NCI-H446 (cell line): ENCODE measurements at places on chromosomes 3 and 15.

DNA sequence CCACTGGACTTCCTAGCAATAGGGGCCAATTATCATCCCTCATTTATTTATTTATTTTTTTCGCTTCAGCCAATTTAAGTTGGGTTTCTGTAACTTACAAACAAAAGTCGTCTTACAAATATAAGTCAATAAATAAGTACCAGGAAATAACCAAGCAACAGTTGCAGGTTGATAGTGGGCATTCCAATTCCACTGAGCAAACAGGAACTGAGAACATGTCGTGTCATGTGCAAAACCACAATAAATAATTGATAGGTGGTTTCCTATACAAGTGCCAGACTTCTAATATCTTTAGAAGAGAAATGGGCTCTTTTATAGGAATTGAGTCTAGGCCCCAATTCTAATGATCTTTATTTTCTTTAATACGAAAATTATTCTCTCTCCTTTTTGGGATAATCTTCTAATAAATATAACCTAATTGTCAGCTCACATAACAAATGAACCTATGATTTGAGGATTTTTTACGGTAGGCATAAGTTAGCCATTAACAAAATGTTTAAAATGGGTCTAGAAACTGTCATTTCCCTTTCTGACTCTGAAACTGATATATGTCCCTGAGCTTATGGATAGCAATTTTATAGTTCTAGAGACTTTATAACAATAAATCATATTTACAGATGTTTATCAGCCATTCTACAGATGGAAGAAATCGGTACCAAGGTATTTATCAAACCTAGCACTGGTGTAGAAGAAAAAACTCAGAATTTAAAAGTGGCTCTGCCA lies 571.8 kb downstream of the FOXP1 start:
- DNase-seq: no peak

GRCh38 chr15:69154078-69154477 lies 6.4 kb upstream of the GLCE start:
- DNase-seq: no peak

GRCh38 chr3:55607175-55607574 lies 120.1 kb upstream of the WNT5A start:
- no peak for DNase-seq

DNA sequence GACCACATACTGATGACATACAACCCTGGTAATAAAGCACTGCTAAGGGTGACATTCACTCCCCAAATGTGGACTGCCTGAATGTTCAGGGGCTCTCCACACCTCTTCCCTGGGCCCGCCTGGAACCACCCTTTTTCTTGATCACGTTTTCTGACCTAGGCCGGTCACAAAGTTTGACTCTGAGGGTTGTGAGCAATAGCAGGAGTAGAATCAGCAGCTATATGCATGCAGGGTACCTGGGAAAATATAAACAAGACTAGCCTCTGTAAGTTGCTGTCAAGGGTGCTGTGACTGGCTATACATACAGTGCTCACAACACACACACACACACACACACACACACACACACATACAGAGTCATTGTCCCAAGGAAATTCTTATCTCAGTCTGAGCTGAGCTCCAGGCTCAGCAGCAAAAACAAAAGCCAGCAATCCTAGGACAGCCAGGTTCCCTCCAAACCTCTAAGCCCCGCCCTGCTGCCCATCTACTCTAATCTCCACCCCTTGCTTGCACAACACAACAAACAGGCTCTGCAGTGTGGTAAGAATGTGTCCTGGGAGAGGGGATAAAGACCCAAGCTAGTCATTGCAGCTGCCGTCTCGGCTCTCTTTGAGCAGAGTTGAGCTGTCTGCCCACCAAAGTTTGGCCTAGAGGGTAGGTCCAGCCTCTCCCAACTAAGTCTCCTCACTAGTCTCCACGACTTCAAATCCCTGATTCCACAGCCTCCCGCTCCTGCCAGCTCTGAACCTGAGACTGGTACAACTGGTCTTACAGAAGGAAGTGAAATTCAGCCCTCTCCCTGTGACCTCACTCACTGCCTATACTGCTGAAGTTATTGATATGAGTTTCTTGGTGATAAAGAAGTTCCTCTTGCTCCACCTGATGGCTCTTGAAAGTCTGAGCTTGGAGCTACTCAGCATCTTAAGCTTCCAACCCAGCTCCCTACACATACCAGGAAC lies 2.2 kb downstream of the BMF start:
- no peak for DNase-seq

- peak; percentile 53 for DNase-seq
Observed at GRCh38 chr3:70608434-70608833, 296.0 kb upstream of the MDFIC2 start.

- no peak for DNase-seq
Observed at GRCh38 chr3:168077091-168077490, 18.6 kb downstream of the GOLIM4 start.

DNA sequence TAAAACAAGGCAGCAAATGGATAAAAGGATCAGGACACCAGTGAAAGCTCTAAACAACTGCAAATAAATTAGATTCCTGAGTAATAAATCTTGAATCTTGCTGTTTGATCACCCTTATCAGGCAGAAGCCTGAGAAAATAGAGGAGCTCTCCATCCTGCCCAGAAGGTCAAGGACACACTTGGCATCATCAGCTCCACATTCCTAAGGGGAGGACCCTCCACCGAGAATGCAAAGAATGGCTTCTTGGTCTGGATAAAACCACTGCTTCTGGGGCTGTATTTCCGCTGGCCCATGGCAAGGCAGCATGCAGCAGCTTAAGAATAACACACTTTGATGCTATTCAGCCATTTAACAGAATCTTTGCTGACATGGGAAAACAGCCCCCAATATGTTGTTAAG lies 108.9 kb upstream of the TSC22D2 start:
- no peak for DNase-seq

GRCh38 chr3:57434041-57434440 lies 110.1 kb downstream of the DNAH12 start:
- no peak for DNase-seq

DNA sequence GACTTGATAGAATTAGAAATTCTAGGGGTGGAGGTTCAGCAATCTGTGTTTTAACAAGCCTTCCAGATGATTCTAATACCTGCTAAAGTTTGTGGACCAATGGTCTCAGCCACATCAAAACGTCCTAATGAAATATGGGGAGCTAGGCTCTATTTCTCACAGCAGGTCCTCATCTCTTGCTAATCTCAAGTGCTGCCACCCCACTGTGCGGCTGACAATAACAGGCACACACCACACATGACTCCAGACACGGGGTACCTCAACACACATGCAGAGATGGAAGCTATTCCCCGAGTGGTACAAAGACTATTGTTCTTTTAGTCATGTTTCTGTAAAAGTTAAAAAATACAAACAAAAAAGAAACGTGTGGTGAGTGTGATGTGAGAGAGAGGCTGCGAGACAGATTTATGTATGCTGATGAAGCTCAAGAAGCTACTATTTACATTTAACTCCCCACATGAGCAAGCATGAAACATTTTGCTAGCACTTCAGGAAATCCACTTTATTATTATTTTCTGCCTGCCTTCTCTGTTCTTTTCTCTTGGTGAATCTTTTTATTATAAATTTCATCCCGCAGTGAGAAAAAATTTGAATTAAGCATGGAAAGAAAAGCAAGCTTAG lies 405.6 kb downstream of the MAGI1 start:
- DNase-seq: no peak

DNA sequence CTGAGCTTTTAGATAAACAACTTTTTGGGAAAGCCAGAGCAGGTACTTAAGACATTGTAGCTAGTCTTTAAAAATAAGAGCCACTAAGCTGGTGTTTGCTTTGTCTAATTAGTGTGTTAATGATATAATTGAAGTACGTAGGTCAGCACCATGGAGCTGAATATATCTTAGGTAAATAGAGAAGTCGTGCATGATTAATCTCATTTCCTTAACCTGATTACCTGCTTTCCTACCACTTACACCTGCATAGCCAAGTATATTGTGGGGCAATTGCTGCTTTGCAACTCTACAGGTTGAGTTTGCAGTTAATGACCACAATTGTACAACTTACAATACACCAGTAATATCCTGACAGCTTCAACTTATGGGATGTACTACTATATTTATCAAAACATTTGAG lies 17.6 kb upstream of the TOPAZ1 start:
- DNase-seq: no peak

DNA sequence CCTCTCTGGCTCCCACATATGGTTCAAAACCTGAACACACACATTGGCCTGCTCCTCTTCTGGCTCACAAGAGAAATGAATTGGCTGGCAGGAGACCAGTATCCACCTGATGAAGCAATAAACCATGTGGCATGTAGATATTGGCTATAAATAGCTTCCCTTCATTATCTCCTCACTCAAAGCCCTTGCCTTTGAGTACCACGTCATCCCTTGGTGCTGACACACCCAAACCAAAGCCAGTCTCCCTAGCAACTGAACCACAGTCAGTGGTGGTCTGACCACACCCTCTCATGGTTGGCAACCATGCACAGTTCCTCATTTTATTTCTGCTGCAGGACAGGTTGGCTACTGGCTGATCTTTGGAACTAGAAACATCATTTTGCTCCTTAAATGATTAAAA lies 98.8 kb downstream of the ZNF621 start:
- no peak for DNase-seq

- DNase-seq: no peak
Observed at GRCh38 chr15:70556779-70557178, 206.6 kb downstream of the UACA start.

DNA sequence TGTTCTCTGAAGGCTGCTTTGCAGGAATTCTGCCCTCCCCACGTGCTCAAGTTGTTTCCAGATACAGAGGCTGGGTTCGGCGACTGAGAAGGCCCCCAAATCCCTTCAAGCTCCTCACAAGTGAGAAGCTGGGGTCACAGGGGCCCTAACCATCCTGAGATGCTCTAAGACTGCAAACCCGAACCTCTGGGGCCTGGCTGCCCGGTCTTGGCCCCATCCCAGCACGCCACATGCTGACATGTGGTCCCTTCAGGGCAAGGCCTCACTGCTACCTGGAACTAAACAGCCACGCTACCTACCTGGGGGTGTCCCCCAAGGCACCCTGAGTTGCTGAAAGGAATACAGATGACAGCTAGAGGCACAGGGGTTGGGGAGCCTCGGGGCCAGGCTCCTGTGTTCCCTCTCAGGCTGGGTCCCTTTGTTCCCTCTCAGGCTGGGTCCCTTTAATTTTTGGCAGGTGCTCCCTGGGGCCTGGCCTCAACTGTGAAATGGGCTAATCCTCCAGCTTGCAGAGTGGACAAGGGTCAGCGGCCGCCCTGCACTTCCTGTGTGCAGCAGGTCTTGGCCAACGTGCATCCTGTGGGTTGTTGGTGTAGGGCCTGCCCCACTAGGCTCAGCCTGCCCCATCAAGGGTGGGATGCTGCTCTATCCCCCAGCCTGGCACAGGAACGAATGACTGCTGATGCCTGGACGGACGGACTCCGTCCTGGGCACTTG lies 32.5 kb downstream of the KLHL25 start:
- DNase-seq: no peak

GRCh38 chr15:70892912-70893560 lies 410 bp downstream of the LRRC49 start:
- DNase-seq: peak; percentile 23

GRCh38 chr15:66241087-66241907 lies 12.3 kb downstream of the MEGF11 start:
- no peak for DNase-seq

DNA sequence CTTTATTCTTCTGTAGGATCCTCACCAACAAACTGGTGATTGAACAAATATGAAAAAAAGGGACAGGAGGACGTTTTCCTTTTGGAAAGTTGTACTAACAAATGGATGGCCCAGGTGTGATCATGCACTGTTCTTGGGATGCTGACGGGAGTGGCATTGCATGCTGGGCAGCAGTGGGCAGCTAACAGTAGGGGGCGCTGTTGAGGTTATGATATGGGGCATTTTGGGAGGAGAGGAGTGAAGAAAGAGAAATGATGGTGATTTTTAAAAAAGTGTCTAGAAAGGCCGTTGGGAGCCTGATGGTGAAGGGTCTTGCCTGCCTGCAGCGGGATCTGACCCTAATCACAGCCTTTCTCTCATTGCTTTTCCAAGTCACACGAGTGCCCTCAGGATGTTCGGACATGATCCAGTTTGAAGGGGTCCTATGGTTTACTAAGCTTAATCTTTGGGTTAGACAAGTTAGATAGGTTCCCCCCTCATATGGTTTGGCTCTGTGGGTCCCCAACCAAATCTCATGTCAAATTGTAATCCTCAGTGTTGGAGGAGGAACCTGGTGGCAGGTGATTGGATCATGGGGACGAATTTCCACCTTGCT lies 46.2 kb upstream of the PRTG start:
- no peak for DNase-seq

GRCh38 chr3:194584320-194584776 lies 48.9 kb downstream of the TMEM44 start:
- no peak for DNase-seq

DNA sequence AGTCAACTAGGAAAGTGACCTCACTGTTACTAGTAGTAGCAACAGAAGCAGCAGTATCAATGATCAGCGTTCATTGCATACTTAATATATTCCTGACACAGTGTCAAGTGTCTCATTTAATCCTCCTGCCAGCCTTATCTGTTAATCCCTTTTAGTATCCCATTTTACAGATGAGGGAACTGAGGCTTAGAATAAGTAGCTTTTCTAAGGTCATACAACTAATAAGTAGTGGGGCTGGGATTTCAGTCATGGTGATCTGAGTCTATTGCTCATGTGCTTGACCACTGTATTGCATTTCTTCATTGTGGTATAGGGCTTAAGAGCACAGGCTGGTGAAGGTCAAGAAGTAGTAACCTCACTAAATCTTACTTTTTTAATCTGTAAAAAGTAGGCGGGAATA lies 233.6 kb downstream of the PTPRG start:
- no peak for DNase-seq

- no peak for DNase-seq
Observed at GRCh38 chr3:191198932-191199331, at the start of gene OSTN. Gene OSTN (plus strand): TSS chr3:191199241. CDS start chr3:191212533, 13,292 bp downstream.

DNA sequence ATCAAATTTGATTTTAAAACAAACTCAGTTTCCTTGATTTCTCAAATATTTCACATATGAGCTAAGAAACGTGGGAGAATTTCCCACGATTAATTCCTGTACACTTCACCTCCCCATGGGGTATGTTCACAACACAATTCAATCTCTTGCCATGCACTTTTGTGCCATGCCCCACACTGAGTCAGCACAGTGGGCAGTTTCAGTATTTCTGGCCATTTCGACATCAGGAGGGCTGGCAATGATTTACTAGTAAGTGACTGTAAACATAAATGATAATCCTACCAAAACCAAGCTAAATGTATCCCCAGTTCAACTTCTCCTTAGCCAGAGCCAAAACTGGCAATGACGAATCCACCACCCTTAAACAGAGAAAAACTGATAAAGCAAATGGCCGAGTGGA lies 293.6 kb downstream of the FGF12 start:
- no peak for DNase-seq

GRCh38 chr3:6179761-6180160 lies 681.2 kb upstream of the GRM7 start:
- no peak for DNase-seq

DNA sequence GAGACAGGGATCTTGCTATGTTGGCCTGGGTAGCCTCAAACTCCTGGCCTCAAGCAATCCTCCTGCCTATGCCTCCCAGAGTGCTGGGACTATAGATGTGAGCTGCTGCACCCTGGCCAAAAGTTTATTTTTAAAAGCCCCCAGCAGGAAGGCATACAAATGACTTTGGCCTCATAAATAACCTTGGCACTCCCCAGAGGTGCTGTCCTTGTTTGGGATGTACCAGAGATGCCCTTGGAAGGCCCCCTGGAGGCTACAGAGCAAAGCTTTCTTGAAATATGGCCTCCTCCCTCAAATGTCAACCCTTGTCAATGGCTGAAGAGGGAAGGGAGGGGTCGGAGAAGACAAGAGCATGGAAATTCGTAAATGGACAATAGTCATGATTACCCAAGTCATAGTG lies 14.0 kb upstream of the RTP3 start:
- DNase-seq: no peak

GRCh38 chr3:58635371-58636285 lies 30.9 kb downstream of the FAM3D start:
- DNase-seq: no peak

- DNase-seq: peak; percentile 23
Observed at GRCh38 chr3:195753581-195753980, 32.8 kb downstream of the MUC20 start.
